ENCODE measurements at places on chromosomes 1 and 21.

- H3K4me1 ChIP-seq = peaks cover 11% of the 10 kb centered on the region
- DNase-seq = peak; percentile 95
- no peaks in the 10 kb centered on the region for H3K27me3 ChIP-seq
- H3K27ac ChIP-seq = peak overlapping the region; percentile 68
- H3K4me3 ChIP-seq = no peak overlapping the region
These were observed 3.9 kb upstream of the NUAK2 start for GRCh38 chr1:205325334-205325884.

- no peak overlapping the region for H3K27ac ChIP-seq
- H3K4me3 ChIP-seq = no peak overlapping the region
- DNase-seq = no peak
These were observed 28.9 kb downstream of the RUNX3 start for GRCh38 chr1:24900985-24901781.

DNA sequence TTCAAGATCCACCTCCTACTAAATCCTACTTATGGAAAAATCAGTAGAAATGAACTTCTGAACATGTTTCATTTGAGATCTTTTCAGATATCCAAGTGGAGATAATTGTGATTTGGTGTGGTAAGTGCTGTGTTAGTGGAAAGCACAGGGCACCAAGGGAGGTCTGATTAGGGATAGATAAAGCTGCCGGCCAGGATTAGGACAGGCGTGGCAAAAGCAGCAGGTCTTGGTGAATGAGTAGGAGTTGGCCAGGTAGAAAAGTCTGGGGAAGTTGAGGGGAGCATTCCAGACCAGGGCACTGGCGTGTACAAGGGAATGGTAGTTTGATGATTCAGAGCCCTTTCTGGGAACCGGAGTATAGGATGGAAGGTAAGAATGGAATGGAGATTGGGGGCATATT lies 47.8 kb downstream of the AZIN2 start:
- no peak overlapping the region for H3K27ac ChIP-seq
- no peaks in the 10 kb centered on the region for H3K4me1 ChIP-seq
- H3K4me3 ChIP-seq = no peak overlapping the region
- no peaks in the 10 kb centered on the region for H3K27me3 ChIP-seq

GRCh38 chr1:68101829-68102228 lies 51.4 kb upstream of the DIRAS3 start:
- no peaks in the 10 kb centered on the region for H3K36me3 ChIP-seq
- H3K27ac ChIP-seq = no peak overlapping the region
- DNase-seq = no peak
- H3K27me3 ChIP-seq = no peaks in the 10 kb centered on the region
- no peak overlapping the region for H3K4me3 ChIP-seq
- H3K4me1 ChIP-seq = no peaks in the 10 kb centered on the region

- no peak overlapping the region for H3K27ac ChIP-seq
- no peaks in the 10 kb centered on the region for H3K27me3 ChIP-seq
- H3K4me1 ChIP-seq = no peaks in the 10 kb centered on the region
- no peaks in the 10 kb centered on the region for H3K36me3 ChIP-seq
These were observed 44.6 kb downstream of the TBCE start for GRCh38 chr1:235411489-235412486.

Data from mesendoderm (in vitro differentiated cells).